HT1080 (cell line): ENCODE measurements at places on chromosomes 5 and 9. TPM values are rescaled to one million over a fixed set of nuclear protein-coding genes. Genes with fewer than 3 reads are reported as not detected.

DNA sequence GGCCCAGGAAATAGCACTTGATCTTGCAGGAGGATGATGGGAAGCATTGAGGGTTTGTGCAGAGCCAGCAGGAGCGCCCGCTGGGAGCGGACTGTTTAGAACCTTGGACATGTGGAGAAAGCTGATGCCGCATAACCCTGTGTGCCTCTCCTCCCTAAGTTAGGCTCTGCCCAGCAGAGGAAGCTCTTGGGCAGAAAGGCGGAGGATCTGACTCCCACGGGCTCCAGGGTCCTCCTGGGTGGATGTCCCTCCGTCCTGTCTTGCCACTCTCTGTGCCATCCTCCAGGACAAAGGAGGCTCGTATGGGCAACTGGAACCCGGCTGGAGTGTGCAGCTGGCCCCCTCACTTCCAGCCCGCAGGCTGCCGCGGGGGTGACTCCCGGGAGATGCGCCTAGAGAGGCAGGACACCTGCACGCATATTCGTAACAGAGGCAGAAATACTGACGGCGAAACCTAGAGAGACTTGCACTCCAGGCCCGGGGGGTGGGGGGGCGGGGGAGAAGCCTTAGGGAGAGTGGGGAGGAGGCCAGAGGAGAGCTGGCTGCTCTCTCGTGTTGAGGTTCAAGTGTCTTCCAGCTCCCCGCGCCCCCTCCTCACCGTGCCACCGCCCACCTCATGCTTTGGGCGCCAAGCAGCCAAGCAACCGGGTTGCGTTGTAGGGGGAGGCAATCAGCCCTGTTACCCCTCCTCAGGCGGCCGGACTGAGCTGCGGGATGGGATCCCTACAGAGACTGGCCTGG, 5.4 kb upstream of the FOXE1 start:
- DNase-seq, result no peak

- peak; percentile 33 for DNase-seq
These were observed 84.8 kb upstream of the PAM start for GRCh38 chr5:102670224-102670836.

The DTWD2 gene
- total RNA-seq, result 5.8 and 8.2 TPM in 2 replicates

DNA sequence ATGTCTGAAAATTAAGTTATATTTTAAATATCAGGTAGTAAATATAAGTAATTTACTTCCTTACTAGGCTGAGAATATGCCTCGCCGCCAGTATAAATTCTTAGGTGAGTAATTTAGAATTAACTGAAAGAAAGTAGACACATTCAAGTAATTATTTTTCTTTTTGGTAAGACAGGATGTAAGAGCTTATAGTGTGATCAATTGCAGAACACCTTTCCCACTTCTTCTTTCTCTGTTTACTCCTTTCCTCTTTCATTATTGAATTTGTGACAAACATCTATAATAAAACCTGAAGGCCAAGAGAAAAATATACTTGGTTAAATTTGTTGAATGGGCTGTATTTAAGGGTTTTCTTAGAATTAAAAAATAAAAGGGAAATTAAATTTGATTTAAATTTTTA, 195.1 kb upstream of the CDKN2B start:
- no peak for DNase-seq

The TAF1L gene
- not detected in 2 replicates for total RNA-seq

- no peak for DNase-seq
These were observed 31.5 kb upstream of the LVRN start for GRCh38 chr5:115930630-115931337.

DNA sequence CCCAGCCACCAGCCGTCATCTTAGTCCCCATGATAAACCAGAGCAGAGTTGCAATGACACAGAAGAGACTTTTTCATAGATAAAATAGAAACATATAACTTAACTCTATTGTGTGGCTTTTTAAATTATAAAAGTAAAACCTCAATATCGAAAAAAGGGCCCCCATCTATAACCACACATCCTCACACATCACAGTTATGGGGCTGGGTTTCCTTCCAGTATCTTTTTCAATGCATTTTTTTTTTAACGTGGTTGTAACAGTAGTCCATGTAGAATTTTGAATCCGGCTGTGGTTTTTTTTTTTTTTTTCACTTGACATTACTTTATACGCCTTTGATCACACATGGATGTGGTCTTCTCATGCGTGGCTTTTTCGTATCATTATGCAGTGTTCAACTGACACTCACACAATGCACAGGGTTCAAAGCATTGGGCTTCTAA, 77.4 kb downstream of the CFAP77 start:
- DNase-seq, result no peak

DNA sequence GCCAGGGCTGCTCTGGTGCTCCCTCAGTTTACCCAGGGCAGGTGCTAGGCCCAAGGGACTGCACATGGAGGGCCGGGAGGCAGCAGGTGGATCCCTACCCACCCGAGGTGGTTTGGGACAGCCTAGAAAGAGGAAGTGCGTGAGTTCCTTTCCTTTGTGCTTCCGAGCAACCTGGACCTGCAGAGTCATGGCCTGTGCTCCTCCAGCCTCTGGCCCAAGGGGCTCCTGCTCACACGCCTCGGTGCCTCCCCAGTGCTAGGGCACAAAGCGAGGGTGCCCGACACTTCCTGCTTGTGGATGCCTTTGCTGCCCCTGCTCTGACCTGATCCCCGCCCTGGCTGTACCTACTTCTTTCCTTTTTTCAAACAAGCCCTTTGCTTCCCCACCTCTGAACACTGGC, 79.3 kb downstream of the RXRA start:
- DNase-seq, result no peak

The SAPCD2 gene
- 58.5 and 69.2 TPM in 2 replicates for total RNA-seq

- DNase-seq, result no peak
These were observed 58.7 kb upstream of the PAPPA start for GRCh38 chr9:116094846-116095245.

GRCh38 chr9:95073042-95073607, 244.4 kb downstream of the FANCC start:
- peak; percentile 27 for DNase-seq

The EQTN gene
- not detected in 2 replicates for total RNA-seq

GRCh38 chr5:128225245-128226030, 141.9 kb downstream of the SLC12A2 start:
- no peak for DNase-seq

The RXRA gene
- total RNA-seq, result 15.5 and 19.1 TPM in 2 replicates

The SLC1A3 gene
- 23.7 and 27.1 TPM in 2 replicates for total RNA-seq

- no peak for DNase-seq
These were observed 14.2 kb downstream of the COL5A1 start for GRCh38 chr9:134655586-134656333.

DNA sequence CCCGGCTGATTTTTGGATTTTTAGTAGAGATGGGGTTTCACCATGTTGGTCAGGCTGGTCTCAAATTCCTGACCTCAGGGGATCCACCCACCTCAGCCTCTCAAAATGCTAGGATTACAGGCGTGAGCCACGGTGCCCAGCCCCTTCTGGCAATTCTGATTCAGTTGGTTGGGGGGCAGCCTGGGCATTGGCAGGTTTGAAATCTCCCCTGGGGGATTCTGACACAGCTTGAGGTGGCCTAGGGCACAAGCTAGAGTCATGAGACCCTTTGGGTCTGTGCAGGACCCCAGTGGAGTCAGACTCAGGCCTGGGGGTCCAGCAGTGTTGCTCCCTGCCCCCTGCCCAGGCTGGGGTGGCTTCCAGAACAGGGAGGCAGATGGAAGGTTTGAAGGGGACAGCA, 239.8 kb downstream of the PBX3 start:
- DNase-seq, result no peak

GRCh38 chr9:121572581-121572980, 72.9 kb upstream of the GGTA1 start:
- no peak for DNase-seq

DNA sequence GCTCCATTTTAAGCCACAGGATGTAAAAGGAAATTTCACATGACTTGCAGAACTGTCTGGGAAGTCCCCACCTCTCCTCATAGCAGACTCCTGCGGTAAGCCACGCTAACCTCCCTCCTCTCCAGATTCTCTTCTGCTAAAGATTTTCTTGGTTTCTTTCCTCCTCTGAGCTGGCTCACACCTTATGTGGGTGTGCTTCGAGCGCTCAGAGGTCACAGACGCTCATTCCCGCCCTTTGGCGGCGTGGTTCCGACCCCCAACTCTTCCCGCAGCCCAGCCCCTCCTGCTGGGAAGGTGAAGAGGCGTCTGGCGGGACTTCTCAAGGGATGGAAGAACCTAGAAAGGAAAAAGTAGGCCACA, 32.9 kb upstream of the CDK20 start:
- no peak for DNase-seq

- DNase-seq, result no peak
These were observed 47.0 kb downstream of the SLC44A1 start for GRCh38 chr9:105291422-105291859.
